ENCODE measurements at places on chromosomes 6 and 20.

- DNase-seq = no peak
These were observed 8.1 kb upstream of the RRBP1 start for GRCh38 chr20:17690144-17690543.

DNA sequence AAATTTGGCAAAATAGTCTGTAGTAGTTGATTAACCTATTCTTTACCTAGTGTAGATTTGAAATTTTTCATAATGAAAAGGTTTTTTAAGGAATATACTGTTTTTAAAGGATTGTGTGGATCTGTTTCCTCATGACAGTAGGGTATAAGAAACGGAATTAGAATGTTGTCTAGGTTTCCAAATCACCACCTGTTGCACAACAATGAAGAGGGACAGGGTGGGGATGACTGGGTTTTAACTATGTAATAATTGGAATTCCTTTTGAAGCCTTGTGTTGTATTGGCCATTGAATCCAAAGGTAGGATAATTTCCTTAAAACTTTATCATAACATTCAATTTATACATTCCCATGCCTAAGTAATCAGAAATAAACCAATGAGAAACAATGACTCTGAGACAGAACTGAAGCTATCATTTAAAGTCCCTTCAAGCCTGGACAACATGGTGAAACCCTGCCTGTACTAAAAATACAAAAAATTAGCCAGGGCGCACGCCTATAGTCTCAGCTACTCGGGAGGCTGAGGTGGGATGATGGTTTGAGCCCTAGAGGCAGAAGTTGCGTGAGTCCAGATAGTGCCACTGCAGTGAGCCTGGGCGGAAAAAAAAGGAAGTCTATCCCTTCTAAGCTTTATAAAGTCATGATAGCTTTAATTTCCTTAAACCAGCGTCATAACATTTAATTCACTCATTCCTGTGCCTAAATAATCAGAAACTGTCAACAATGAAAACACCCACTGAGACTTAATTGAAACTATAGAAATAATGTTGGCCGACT, 18.3 kb upstream of the SLC17A5 start:
- DNase-seq = no peak

- DNase-seq = no peak
These were observed 100.7 kb upstream of the PTPN1 start for GRCh38 chr20:50409495-50409894.

DNA sequence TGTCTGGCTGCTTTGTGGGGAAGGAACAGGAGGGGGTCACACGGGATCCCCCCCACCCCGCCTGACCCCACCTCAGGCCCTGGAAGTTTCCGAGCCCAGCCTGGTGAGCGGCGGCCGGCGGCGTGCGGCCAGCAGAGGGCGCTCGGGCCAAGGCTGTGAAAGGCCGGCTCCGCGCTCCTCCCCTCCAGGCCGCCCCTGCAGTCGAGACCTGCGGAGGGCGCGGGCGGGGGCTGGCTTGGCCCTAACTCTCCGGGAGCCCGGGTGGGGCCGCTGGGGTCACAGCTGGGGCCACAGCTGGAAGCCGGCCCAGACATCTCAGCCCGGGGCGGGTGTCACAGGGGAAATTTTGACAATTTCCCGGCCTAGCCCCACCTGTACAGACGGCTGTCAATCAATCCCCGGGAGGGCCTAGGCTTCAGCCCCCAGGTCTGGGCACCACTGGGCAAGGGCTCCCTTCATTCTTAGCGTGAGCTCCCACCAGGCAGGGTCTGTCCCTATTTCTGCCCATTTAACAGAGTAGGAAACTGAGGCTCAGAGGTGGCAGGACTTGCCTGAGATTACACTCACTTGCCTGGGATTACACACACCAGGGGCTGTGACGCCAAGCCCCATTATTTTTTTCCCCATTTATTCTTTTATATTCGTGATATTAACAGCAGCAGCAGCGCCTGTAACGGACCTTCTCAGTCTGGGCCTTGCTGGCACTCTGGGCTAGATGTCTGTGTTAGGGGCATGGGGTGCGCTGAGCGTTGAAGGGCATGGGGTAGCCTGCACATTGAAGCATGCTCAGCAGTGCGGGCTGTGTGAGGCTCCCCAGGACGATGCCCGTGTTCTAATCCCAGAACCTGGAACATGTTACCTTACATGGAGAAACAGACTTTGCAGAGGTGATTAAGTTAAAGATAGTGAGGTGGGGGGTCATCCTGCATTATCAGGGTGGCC, 23.0 kb downstream of the ZBP1 start:
- no peak for DNase-seq

GRCh38 chr6:66965227-66965626, 1258.2 kb upstream of the EYS start:
- no peak for DNase-seq

GRCh38 chr6:55208478-55209458, 34.5 kb downstream of the HCRTR2 start:
- no peak for DNase-seq

DNA sequence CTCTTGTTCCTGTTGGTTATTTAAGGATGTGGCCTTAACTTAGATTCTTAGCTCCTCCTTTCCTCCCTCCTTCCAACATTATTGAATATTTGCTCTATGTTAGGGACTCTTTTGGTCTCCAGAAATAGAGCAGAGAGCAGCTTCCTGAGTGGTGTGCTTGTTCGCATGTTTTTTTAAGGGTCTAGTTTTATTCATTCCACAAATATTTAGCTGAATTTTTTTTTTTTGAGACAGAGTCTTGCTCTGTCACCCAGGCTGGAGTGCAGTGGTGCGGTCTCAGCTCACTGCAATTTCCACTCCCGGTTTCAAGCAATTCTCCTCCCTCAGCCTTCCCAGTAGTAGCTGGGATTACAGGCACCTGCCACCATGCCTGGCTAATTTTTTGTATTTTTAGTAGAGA, 169.2 kb downstream of the ZFAND3 start:
- DNase-seq = no peak

GRCh38 chr6:12391472-12391871, 101.3 kb downstream of the EDN1 start:
- DNase-seq = no peak

DNA sequence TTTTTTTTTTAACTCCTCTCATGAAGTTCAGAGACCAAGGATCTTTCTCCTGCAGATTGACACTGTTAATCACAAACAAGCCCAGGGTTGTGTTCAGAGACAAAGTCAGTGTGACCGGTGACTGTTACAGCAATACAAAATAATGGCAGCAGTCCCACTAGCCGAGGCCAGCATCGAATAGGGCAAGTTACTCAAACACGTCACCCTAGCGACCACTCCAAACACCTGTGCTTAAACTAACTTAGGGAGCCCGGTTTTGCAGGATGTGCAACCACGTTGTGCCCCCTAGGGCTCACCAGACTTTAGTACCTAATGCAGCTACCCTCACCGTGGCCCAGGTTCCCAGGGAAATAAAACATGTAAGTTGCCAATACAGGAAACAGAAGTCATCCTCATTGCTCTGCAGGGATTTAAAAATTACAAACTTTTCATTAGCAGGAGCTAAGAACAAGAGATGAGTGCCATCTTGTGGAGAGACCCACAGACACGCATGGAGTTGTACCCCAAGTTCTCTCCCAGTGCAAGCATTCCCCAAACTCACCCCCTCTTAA, 38.1 kb downstream of the FAM50B start:
- no peak for DNase-seq

GRCh38 chr6:138307816-138308730, 69.6 kb upstream of the SMIM28 start:
- no peak for DNase-seq

DNA sequence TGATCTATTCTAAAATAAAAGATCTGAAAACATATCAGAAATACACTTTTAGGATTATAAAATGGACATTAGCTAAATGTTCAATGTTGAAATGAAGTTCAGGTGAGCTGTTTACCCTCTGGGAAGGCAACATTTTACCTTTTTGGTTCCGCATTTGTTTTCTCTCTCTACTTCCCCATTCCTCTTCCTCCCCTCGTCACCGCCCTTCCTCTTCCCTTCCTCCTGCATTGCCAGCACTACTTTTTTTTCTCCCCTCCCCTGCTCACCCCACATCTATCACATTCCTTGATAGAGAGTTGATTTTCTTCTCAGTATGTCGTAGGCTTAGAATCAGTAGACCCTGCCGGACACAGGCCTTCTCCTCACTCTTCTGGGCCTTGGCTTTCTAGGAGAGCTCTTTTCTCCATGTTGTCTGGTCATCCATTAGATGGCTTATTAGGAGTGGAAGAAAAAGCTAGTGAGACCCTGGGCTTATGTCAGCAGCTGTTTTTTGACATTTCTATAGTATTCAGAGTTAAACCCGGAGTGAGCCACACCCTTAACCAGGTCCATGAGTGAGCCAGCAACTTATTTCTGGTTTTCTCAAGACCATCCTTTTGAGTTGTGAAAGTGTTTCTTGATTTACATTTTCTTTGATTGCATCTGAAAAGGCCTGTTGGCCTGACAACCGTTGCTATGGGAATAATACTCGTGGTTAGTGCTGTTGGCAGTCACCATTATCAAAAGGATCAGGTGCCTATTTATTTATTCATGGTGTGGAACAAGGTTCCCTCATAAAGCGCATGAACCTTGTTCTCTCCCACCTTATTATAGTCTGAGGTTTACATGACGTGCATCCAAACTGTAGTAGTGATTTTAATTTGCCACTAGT, 90.9 kb downstream of the DTD1 start:
- DNase-seq = peak; percentile 75

GRCh38 chr6:10146715-10147451, 268.0 kb downstream of the TFAP2A start:
- DNase-seq = peak; percentile 70

GRCh38 chr20:57655809-57656155, 35.6 kb upstream of the ZBP1 start:
- DNase-seq = no peak

DNA sequence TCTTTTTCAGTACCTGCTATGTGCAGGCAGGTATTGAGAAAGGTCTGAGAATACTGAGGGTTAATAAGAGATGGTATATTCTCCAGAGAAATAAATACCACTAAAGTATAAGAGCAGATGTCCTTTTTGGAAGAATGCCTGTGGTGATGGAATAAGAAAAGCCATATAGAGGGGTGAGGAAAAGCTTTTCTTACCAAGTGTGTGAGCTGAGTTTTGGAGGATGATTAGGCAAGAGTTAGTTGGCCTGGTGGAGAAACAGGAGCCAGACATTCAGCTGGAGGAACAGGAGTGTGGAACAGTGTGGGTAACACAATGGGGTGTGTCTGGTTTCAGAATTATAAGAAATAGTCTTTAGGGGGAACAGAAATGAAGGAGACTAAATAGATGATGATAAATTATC, 19.9 kb downstream of the ZNF451 start:
- DNase-seq = no peak

GRCh38 chr20:57411406-57412283, 20.4 kb downstream of the RBM38 start:
- DNase-seq = no peak

DNA sequence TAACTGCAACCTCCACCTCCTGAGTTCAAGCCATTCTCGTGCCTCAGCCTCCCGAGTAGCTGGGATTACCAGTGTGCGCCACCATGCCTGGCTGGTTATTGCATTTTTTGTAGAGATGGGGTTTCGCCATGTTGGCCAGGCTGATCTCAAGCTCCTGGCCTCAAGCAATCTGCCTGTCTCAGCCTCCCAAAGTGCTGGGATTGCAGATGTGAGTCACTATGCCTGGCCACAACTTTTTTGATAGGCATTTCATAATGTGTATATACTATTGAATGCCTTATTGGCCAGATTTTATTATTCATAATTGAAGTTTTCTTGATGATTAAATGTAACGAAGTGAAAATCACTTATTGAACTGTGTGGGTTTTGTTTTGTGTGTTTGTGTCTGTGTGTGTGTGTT, 27.9 kb downstream of the FIG4 start:
- DNase-seq = no peak

GRCh38 chr6:158142789-158143188, 25.3 kb downstream of the SERAC1 start:
- peak; percentile 67 for DNase-seq

DNA sequence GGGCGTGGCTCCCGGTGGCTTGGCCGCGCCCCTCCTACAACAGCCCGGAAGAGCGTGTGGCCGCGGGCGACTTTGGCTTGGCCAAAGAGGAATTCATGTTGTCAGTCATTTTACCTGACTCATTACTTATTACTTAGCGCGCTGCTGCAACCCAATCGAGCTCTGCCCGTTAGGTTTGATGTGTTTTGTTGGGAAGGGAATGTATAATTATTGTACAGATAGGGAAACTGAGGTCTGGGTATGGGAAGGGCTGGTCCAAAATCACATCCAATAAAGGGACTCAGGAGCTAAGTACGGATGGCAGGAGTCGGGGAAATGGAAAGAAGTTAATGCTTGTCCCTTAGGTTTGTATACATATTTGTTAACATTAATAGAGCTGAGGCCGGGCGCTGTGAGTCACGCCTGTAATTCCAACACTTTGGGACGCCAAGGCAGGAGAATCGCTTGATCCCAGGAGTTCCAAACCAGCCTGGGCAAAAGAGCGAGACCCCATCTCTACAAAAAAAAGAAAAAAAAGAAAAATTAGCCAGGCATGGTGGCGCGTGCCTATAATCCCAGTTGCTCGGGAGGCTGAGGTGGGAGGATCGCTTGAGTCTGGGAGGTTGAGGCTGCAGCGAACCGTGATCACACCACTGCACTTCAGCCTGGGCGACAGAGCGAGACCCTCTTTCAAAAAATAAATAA, 639 bp upstream of the ZNF335 start:
- no peak for DNase-seq

DNA sequence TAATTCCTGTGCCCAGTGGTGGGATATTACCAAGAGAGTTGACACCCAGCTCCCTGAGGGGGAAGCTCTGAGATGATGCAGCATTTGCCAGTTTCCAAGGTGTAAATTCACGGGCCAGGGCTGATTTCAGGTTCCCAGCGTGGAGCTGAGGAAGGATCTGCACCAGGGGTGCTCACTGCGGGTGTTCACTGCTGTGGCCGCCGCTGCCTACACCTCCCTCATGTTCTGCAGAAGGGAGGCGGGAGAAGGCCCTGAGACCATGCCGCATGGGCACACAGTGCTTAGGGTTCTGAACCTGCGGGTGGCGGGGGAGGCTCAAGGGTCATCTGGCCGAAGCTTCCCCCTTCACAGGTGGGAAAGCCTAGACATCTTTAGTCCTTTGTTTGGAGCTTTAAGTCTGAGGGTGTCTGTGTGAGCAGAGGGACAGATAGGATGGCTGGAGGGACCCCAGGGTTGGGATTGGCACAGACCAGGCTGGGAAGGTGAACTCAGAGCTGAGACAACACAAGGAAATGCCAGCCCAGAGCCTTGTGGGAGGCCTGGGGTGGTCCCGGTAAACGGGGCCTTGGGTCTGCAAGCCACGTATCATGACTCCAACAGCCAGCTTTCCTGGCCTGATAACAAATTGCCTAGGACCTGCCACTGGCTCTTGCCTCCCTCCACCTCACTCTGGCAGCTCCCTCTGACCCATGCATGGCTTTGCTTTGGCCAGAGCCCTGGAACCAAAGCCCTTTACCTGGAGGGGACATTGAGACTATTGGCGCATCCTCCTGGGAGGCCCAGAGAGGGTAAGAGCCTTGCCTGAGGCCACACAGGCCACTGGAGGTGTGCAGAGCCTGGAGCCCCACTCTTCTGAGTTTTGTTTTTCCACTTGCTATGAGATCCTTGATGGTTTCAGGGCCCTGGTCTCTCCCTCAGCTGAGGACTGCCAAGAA, 40.4 kb downstream of the SYNJ2 start:
- no peak for DNase-seq

DNA sequence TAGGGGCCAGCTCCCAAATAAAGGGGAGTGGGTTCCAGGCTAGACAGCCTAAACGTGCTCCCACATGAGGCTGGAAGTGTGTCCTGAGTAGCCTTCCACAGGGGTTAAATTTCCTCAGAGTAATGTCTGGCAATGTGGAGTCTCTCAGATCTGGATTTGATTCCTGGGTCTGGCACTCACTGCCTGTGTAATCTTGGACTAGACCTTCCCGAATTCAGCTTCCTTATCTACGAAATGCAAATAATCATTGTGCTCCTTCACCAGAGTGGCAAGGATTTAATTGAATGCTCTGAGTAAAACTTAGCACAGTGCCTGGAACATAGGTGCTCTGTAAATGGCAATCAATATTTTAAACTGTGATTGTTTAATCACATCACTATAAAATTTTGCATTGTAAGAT, 114.4 kb downstream of the SLX4IP start:
- no peak for DNase-seq

All from NCI-H2029 treated with DMSO at 0.1 percent for 48 hours (cell line).